ENCODE measurements at places on chromosomes 16 and 17.
A peak's percentile ranks its signal among the peaks of the same experiment; 100 is the strongest.

- no peak for DNase-seq
Measured at GRCh38 chr17:64150237-64151015, 20.5 kb upstream of the ERN1 start.

- DNase-seq, result no peak
Measured at GRCh38 chr17:73280191-73280590, 18.5 kb upstream of the CPSF4L start.

- DNase-seq, result no peak
Measured at GRCh38 chr17:48055531-48056245, 7.5 kb downstream of the NFE2L1 start.

DNA sequence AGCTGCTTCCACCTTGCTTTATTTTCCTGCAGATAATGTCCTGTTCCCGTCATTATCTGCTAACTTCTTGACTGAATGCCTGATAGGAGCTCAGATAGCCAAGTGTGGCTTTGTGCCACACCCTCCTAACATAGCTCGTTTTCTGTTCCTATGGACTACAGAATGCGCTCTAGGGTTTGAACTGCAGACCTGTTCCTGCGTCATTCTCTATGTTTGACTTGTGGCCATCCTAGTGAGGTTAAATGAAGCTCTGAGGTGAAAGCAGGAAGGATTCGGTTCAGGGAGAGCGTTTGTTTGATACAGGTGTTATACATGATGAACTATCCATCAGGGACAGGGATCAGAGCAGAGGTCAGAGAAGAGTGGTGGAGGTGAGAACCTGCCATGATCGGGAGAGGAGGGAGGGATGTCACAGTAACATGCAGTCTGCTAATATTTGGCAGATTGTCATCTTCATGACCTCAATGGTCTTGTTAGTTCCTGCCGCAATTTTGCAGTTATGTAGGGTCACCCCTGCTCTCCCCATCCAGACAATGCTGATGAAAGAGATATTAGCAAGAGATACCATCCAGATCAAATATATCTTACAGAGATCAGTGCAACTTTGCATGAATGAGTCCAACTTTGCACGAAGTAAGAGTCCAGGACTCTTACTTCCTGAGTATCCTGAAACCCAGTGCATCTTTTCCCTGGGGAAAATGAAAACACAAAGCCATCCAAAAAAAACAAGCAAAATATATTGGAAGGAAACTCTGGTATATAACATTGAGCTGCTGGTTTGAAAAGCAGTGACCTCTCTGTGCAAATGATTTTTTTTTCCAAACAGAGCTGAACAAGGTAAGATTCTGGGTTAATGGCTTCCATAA, 32.8 kb downstream of the MPHOSPH6 start:
- DNase-seq, result no peak

GRCh38 chr17:50194140-50194933, 7.1 kb downstream of the COL1A1 start:
- DNase-seq, result no peak

DNA sequence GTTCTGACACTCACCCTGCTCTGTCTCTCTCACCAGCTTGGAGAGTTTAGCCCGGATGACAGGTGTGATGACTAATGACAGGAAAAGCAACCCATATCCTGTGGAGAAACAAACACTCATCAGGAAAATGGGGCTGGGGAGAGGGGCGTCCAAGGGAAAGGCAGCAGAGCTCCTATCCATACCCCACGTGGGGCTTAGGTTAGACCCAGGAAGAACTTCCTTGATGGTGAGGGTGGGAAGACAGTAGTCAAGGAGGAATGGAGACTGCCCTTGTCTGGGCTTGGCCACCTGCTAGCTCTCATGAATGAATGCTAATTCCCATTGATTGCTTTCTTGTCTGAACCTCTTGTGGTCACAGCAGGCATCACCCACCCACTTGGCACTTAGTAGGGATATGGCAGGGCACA, 3.8 kb downstream of the SLC46A1 start:
- no peak for DNase-seq

- no peak for DNase-seq
Measured at GRCh38 chr17:81396722-81397313, 1.6 kb downstream of the BAHCC1 start.

DNA sequence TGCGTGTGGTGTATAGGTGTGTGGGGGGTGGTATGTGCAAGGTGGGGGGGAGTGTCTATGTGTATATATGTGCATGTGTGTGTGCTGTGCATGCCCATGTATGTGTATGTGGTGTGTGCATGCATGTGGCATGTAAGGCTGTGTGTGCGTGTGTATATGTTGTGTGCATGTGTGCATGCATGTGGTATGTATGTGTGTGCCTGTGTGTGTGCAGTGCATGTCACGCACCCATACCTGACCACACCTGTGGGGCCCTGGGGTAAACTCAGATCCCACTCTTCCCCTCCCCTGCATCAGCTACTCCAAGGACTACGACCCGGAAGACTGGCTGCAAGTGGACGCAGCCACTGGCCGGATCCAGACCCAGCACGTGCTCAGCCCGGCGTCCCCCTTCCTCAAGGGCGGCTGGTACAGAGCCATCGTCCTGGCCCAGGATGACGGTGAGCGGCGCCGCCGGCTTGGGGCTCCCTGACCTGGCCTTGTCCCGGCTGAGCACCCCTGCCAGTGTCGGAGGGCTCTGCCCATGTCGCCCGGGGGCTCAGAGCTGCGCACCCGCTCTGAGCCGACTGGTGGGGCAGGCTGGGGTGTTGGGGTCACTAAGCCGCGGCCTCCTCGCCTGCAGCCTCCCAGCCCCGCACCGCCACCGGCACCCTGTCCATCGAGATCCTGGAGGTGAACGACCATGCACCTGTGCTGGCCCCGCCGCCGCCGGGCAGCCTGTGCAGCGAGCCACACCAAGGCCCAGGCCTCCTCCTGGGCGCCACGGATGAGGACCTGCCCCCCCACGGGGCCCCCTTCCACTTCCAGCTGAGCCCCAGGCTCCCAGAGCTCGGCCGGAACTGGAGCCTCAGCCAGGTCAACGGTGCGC, 9.1 kb downstream of the SLC22A31 start:
- no peak for DNase-seq

DNA sequence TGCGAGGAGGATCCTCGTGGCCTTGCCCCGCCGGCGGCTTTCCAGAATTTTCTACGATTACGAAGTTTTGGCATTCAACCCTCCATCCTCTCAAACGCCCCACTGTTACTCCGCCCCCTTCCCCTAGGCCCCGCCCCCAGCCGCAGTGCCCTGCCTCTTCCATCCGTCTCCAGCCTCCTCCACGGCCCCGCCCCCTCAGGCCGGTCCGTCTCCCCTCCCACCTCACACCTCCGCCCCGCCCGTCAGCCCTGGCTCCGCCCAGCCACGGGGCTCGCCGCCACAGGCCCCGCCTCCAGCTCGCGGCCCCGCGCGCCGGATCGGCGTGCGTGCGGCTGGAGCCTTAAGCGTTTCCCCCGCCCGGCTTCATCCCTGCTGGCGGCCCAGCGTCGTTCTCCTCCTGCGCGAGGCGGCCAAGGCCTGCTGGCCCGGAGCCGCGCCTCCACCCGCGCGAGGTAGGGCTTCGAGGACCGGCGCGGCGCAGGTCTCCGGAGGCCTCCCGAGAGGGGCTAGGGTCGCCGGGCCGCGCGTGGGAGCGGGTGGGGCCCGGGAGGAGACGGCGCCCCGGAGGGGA, at the start of the genes C17orf67 and DGKE:
Gene C17orf67, minus strand, starts transcription at position 112 of the 571 bp plus-strand sequence. CDS start 18,110 bp downstream, outside the sequence.
Gene DGKE, plus strand, starts transcription at position 343 of the 571 bp plus-strand sequence. CDS start 645 bp downstream, outside the sequence.
- DNase-seq, result peak; percentile 95

- no peak for DNase-seq
Measured at GRCh38 chr17:19343256-19343630, 19.3 kb downstream of the B9D1 start.

GRCh38 chr16:20243731-20244281, 83.5 kb downstream of the GP2 start:
- DNase-seq, result no peak

DNA sequence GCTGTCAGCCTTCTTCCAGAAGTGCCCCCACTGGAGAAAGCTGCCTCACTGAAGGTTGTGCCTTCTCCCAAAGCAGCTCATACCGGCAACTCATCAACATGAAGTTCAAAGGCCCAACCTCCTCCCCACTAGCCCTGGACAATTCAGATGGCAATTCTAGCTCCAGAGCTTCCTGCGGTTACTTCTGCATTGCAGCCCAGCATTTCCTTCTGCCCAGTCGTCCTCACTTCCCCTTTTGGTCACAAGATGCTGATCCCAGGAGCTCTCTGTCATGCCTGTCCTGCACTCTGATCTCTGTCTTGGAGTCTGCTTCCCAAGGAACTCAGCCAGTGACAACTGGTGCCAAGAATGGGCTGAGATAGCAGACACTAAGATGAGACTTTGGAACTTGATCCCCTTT, 178.2 kb upstream of the SOX9 start:
- peak; percentile 23 for DNase-seq

DNA sequence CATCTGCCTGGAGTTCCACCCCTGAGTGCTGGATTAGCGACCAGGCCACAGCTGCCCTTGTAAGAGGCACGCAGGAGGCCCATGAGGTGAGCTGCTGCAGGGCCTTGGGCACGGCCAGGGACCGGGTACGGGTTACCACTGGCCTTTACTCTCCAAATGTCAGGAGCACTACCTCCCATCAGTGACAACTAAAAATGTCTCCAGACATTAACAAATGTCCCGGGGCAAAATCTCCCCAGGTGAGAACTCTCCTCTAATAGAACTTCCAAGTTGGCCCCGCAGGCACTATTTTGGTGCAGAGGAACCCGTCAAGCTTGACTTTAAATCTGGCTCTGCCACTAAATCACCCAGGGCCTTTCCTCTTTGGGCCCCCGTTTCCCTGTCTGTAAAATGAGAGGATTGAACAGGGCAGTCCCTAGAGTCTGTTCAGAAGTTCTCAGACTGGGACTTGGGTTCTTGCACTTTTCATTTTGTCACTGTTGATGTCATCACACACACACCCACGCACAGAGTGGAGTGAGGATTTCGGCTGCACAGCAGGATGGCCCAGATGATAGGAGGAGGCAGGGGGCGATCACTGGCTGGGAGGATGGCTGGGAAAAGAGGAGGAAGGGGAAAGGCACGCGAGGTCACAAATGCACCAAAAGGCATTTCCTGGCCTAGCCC, 24.5 kb upstream of the MAPT start:
- DNase-seq, result no peak

- DNase-seq, result no peak
Measured at GRCh38 chr16:17356243-17356933, 114.4 kb downstream of the XYLT1 start.

GRCh38 chr17:73645050-73645871, 1.0 kb upstream of the SDK2 start:
- DNase-seq, result peak; percentile 47

DNA sequence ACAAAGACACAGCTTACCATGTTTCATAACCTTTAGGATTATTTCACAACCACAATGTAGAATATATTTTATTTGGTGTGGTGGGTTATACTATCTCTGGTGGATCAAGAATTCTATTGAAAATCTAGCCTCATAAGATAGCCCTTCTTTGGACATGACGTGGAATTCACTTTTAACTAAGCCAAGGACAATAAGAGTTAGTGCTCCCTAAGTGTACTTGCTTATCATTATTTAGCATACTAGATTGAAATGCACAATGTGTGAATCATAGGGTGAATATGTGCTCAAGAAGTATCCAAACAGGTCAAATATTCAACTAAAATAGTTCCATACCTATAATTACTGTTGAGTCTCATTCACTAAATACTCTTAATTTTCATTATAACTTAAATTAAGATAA, 1179.5 kb upstream of the GOT2 start:
- DNase-seq, result no peak

- no peak for DNase-seq
Measured at GRCh38 chr17:6994118-6994598, 1.7 kb upstream of the ALOX12 start.

- DNase-seq, result no peak
Measured at GRCh38 chr16:6822041-6822440, 510.6 kb upstream of the RBFOX1 start.

DNA sequence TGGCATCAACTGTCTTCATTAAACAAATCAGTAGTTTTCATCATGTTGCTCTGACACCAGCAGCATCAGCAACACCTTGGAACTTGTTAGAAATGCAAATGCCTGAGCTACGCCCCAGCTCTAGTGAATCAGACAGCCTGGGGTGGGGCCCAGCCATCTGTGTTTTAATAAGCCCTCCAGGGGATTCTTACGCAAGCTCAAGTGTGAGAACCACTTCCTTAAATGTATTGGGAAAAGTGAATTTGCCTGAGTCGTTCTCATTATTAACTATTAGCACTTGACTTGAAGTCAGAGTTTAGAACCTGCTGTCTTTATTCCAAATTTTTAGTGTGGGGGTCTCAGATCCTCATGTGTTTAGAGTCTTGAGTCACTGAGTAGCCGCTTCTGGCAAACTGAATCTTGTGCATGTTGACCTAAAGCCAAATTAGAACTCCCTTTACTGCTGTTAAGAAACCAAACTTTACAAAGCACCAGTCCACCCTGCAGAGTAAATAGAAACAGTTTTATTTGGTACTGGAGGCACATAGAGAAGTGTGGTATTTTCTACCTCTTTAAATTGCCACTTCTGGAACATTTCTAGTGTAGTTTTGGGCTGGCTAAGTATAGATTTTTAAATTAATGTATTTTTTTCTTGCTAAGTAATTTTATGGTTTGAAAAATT, 137.4 kb upstream of the COX10 start:
- DNase-seq, result no peak

- DNase-seq, result no peak
Measured at GRCh38 chr17:19703106-19703827, 13.1 kb downstream of the SLC47A2 start.

- DNase-seq, result no peak
Measured at GRCh38 chr17:30326809-30327208, 7.0 kb downstream of the TMIGD1 start.

GRCh38 chr17:71176928-71177443, 943.8 kb upstream of the SOX9 start:
- no peak for DNase-seq

DNA sequence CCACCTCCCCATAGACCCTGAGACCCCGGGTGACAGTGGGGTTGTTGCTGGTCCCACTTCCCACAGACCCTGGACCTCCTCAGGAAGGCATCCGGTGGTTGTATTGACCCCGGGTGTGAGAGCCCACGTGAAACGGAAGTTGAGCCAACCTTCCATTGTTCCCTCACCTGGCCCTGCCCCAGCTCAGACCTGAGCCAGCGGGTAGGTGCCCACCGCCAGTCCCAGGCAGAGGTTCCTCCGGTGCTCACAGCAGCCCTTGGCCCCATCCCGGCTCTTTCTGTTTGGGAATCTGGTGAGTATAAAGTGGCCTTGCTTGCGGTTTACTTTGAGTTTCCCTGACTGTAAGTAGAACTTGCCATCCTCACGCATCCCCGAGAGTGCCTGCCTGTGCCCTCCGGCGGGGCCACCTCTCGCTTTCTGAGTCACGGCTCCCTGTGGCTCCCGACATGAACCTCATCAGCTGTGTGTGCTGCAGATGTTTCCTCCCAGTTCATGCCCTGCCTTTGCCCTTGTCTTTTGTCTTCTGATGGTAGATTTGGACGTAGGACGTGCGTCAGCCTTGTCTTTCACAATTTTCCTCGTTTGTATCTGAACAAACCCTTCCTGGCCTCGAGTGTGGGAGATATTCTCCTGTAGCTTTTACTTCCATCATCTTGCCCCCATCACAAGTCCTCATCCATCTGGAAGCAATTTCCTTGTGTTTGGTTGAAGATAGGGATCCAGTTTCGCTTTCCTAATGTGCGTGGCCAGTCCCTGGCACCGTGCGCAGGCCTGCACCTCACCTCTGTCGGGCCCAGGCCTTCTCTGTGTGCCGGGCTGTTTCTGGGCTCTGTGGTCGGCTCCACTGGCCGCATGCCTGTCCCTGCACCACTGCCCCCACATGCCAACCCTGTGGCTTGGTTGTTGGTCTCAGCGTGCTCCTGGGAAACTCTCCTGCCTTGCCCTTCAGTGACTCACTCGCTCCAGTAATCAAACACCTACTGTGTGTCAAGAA, 76.0 kb downstream of the METRNL start:
- DNase-seq, result no peak

- DNase-seq, result peak; percentile 80
Measured at GRCh38 chr17:1160591-1161390, 19.0 kb downstream of the ABR start.

GRCh38 chr17:7580604-7581575, 1.5 kb downstream of the CD68 start:
- no peak for DNase-seq

All from putamen (tissue), 1 donor.